T-helper 9 cell (primary cell): ENCODE measurements at places on chromosomes 3 and 15.

DNA sequence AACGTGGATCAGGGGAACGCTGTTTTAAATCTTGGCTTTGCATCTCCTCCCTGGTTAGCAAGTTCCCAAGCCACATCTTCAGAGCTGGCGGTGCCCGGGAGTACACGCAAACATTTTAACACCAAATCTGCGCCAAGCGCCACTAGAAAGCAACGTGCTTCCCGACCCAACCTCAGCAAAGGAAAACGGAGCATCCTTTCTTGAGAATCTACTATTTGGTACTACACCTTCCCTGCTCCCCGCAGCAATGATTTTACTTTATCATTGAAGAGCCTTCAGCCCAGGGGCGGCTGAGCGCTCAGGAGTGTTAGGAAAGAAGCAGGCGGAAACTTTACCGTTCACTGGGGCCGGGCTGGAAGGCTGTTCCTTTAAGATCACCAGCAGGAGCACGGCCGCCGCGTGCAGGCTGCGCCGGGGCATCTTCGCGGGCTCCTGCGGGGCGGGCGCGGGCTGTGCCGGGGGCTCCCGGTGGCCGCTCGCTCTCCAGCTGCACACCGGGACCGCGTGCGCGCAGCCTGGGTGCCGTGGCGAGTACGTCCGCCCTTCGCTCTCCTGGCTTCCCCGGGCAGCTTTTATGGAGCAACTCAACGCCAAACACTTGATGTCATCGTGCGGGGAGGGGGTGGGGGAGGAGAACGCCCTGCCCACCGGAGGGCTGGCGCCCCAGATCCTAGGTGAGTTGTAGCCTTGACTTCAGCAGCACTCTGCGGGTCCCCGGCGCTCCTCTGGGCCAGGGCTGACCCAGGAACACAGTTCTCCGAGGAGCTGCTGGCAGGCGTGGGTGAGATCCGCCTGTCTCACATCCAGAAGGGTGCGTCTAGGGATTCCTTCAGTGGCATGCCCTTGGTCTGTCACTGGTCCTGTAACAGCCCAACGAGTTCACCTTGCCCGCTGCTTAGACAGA lies at the start of gene CA12:
Gene CA12, minus strand, starts transcription at position 546 of the 904 bp plus-strand sequence. Its CDS starts 126 bp downstream, at position 420.
- DNase-seq: no peak

DNA sequence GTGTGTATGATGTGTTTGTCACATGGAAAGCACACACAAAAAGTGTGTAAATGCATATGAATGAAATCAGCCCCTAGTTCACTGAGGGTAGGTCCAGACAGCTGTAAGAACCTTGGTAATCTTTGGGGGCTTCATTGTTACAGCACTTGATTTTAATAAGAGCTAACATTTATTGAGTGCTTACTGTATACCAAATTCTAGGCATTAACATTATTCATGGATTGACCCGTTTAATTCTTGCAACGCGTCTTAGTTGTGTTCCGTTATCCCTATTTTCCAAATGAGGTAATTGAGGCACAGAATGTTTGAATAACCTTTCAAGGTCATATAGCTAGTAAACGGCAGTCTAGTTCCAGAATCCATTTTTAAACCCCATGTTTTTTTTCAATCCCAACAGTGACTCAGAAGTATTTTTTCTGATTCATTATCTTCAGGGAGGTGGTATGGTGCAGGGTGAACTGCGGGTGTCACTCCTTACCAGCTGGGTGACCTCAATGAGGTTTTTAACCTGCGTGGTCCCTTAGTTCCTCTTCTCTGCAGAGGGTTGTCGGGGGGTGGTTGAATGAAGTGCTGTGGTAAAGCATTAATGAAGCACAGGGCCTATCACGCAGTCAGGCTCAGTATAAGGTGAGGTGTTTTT lies 14.2 kb downstream of the RAB8B start:
- DNase-seq: peak; percentile 19

GRCh38 chr3:83946554-83946953 lies 1012.2 kb upstream of the CADM2 start:
- no peak for DNase-seq

DNA sequence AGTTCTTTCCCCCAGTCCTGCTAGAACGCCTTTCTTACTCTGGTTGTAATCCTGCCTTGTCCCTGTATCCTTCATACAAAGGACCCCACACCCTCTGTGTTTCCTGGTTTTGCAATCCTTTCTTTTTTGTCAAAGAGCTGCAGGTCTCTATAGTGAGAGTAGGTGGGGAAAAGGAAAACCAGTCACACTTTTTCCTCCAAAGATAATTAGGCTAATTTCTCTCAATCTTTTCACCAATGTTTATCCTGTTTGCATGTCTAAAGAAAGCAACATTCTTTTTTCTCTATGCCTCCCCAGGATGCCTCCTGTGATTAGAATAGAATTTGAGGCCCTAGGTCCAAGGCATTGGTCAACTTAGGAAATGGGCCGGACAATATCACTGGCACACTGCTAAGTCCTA lies 25.4 kb downstream of the SEMA6D start:
- no peak for DNase-seq

DNA sequence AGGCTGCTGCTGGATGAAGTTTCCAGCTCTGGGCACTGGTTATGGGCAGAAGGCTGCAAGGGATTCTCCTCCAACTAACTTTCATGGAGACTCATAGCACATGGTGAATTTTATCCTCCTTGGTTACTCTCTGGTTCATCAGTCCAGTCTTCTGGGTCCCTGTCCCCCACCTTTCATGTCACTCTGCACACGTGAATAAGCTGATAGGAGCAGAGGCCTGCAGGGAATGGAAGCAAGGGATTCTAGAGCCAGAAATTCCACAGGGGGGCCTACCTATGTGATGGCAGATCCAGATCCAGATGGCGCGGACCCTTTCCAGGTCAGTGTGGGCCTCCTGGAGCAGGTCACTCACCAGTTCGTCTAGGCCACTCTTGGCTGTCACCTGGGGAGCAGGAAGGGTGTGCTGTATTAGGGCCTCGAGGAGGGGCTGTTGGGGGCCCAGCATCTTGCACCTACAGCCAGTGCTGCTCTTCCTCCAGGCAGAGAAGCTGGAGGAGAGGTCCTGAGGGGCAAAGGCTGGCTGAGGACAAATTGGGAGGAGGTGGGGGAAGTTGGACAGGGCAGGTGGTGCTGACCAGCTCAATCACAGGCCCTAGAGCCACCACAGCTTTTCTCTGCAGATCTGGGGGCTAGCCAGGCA lies 30.2 kb downstream of the KY start:
- DNase-seq: no peak
